ENCODE measurements at places on chromosomes 12 and 14.
A peak's percentile ranks its signal among the peaks of the same experiment; 100 is the strongest.

GRCh38 chr12:64526859-64527258 is 74.9 kb downstream of the TBK1 start:
- no peak for DNase-seq

DNA sequence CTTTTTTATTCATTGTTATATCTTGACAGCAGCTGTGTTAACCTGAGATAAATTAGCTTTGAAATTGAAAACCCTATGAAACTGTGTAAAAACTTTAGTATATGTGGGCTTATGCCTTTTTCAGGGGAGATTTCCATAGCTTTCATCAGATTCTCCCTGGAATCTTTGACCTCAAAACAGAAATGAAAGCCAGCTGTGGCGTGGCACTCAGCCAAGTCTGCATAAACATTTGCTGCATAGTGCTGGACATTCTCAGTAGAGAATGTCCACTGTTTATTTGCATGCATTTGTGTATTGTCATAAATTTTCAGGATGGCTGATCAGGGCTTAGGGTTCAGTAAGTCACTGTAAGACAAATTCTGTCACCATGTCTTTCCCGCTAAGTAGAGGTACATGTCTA is 115.3 kb upstream of the NAP1L1 start:
- no peak for DNase-seq

DNA sequence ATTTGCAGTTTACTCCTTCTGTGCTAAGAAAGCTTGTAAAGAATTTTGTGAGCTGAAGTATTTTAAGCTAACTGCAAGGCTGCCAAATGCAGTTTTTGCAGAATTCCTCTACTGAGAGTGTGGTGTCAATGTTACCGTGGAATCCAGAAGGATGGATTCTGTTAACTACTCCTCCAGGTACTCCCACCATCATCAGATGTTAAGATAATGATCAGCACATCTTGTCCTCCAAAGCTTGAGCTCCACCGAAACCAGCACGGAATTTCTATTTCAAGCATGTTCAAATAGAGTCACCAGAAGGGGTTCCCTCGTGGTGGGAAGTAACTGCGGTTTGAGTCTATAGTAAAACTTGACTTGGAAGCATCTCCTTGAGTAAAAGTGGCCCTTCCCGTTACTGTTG is 64.3 kb upstream of the CDKN3 start:
- no peak for DNase-seq

DNA sequence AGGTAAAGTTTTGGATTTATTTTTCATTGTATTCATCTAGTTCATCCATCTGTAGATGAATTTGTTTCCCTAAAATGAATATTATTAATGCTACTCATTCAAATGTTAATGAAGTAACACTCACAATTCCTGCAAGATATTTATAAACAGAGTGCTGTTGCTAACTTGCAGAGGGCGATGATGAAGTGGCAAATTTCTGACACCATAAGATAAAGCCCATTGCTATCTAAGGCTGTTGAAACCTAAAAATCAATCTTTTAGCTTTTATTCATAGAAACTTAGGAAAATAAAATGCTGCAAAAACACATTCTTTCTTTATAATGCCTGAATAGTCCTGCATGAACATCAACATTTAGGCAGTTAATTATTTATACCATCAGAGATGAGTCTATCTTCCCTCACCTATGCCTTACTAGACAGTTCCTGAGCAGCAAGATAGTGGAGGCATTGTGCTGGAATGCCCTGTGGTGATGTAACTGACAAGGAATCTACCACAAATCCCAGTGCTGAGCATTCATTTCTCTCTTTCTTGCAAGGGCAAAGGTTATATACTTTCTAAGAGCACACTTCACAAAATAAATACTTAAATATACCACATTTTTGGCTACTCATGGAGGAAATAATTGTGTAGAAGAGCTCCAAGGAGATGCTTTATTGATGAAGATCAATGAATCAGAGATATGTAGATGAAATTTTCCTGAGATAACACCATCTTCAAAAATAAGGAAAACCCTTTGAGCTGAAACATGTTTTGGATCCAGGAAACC is 57.6 kb downstream of the LMNTD1 start:
- no peak for DNase-seq

- no peak for DNase-seq
Measured at GRCh38 chr14:100140452-100141078, 18.9 kb downstream of the DEGS2 start.

DNA sequence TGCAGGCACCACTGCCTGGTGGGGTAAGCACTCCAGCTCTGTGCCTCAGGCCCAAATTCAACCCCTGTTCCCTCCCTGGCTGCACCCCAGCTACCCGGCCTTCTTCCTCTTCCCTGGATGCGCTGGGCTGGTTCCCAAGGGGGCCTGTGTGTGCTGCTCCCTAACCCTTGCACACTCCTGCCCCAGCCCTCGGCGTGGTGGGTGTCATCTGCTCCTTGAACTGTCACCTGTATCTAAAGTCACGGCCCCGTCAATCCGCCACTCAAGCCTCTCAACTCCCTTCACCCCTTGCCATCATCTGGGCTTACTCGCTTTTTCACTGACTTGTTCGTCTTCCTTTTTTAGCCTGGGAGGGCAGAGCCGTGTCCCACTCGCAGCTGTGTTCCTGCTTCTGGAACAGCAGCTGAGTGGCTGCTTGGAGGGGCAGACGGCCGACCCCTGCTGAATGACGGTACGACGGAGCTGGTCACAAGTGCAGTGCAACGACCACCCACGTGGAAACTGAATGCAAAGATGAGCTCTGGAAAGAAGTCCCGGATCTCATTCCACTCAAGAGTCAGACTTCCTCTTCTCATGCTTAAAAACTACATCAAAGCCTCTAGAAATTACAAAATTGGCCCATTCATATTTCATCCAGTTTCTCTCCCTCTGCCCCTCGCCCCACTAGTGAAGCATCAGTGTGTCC is 138.9 kb downstream of the PIWIL1 start:
- no peak for DNase-seq

DNA sequence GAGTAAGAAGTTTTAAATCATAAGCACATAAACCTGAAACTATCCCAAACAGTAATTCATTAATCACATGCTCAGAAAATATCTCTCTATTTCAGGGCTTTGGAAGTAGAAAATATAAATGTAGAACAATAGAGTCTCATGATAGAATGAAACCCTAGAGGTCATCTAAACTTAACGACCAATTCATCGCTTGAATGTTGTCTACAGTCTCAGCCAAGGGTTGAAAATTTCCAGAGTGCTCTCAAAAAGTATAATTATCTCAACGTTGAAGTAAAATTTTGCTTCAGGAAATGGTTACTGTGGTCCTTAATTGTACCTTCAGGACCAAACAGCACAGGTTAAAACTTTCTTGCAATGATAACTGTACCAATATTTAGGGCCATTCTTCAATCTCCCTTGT is 1053.6 kb upstream of the SEL1L start:
- no peak for DNase-seq

GRCh38 chr12:104083769-104084475 is 19.6 kb downstream of the HCFC2 start:
- no peak for DNase-seq

- DNase-seq = no peak
Measured at GRCh38 chr12:90020014-90020413, 311.4 kb upstream of the ATP2B1 start.

- no peak for DNase-seq
Measured at GRCh38 chr14:97319691-97320090, 522.5 kb downstream of the VRK1 start.

DNA sequence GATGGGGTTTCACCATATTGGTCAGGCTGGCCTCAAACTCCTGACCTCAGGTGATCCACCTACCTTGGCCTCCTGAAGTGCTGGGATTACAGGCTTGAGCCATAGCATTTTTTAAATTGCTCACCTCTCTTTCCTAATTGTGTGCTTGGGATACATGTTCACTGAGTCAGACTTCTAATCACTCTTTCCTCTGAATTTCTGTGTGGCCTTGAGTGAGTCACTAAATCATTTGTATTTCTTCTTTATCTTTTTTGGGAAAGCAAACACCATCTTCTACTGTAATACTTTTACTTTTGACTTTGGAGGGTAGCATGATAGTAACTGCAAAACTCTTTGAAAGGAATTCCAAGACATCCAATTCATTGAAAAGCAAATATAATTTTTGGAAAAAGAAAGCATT is 60.8 kb downstream of the FLRT2 start:
- no peak for DNase-seq

DNA sequence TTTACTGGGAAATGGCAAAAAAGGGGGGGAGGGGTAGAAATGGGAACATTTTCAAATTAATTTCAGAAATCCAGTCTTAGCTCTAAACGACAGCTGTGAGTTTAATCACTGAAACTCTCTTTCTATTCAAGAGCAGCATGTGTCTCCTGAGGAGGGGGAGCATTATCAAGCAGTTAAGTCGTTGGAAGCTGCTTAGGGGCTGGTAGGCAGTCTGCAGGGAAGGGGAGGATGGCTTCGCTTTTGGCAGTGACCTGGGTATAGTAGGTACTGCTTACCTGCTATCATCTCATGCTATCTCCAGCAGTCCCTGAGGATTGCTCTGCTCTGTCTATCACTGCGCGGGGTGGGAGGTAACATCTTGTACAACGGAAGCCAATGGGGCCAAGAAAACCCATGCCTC is 567.4 kb downstream of the NRXN3 start:
- peak; percentile 89 for DNase-seq

DNA sequence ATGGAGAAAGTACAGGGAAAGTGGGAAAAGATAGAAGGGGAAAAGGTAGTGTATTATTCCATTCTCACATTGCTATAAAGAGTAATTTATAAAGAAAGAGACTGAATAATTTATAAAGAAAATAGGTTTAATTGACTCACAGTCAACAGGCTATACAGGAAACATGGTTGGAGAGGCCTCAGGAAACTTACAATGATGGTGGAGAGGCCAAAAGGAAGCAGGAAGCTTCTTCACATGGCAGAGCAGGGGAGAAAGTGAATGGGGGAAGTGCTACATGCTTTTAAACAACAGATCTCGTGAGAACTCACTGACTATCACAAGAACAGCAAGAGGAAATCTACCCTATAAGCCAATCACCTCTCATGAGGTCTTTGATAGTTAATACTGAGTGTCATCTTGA is 725.0 kb upstream of the FLRT2 start:
- DNase-seq = no peak

DNA sequence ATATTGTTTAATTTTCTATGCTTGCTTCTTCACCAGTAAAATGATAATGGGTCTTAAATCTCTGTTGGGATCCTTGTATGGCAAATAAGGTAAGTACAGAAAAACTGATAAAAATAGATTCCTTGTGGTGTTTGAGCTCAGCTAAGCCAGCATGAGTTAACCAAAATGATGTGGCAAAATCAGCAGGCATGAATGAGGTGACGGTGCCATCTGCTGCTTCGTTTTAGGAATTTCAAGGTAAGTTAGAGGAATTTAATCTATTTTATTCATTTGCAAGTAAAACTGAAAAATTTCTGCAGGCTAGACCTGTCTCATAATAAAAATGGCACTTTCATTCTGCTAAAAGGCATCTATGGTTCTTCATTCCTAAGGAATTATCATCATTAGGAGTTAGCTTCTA is 10.0 kb upstream of the CLEC7A start:
- peak; percentile 43 for DNase-seq

GRCh38 chr12:101850199-101850598 is 19.4 kb upstream of the GNPTAB start:
- no peak for DNase-seq

- DNase-seq = no peak
Measured at GRCh38 chr12:114368685-114369452, 37.1 kb downstream of the TBX5 start.

GRCh38 chr12:93571925-93572711 is at the start of gene SOCS2:
SOCS2 (plus strand) TSS chr12:93572675; CDS start chr12:93572898, 223 bp downstream.
- DNase-seq = peak; percentile 56

GRCh38 chr14:32142341-32142740 is 59.5 kb upstream of the RNU6-7 start:
- DNase-seq = peak; percentile 12

- peak; percentile 69 for DNase-seq
Measured at GRCh38 chr14:101808020-101808641, 46.6 kb downstream of the PPP2R5C start.

DNA sequence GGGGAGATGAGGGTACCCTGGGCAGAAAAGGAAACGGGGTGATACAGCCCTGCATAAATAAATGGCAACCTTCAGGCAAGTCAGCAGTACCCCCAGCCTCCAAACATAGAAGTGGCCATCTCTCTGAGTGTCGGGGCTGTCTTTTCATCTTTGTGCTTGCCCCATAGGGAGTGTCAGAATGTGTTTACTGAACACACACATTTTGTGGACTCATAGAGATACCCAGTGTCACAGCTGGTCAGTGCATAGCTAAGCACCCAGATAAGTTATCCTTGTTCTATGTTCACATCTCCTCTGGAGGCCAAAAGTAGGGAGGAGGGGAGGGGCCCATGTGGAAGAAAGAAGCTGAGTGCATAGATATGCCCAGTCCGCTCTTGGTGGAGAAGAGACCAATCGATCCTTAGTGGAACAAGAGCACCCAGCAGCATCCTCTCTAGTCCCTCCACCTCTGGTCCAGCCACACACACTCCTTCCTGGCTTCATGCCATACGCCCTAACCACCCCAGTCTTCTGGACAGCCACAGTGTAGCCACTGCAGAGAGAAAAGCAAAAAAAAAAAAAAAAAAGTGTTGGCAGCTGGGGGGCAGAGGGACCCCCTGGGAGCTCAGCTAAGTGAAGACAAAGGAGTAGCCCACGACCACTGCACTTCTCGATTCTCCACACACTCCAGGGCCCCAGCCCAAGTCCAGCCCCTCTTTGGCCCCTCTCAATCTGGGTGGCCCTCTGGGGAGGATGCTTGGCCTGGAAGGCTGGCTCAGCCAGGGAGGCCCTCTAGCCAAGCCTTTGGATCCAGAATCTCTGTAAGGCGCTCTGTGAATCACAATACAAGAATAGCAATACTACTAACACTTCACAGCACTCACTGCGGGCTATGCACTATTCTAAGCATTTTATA is 2.6 kb downstream of the ITGA7 start:
- DNase-seq = no peak

GRCh38 chr12:87054226-87054625 is 798.0 kb upstream of the MGAT4C start:
- no peak for DNase-seq

- DNase-seq = peak; percentile 65
Measured at GRCh38 chr14:94115058-94115591, 4.6 kb downstream of the IFI27 start.

DNA sequence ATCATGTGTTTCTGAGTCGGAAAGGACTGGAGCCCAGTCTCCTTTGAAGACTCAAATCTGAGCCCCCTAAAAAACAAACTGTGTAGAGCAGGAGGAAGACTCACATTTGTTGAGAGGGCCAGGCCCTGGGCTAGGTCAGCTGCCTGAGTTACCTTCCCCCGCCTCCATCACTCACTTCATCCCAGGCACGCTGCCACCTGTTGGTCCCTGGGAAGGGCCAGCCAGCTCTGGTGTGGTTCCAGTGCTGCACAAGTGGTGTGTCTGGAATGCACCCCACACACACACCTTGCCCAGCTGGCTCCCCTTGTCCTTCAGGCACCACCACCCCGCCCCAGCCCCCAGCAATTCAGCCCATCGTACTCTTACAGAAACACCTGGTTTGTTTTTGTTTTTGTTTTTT is 9.0 kb downstream of the MVK start:
- DNase-seq = peak; percentile 62

DNA sequence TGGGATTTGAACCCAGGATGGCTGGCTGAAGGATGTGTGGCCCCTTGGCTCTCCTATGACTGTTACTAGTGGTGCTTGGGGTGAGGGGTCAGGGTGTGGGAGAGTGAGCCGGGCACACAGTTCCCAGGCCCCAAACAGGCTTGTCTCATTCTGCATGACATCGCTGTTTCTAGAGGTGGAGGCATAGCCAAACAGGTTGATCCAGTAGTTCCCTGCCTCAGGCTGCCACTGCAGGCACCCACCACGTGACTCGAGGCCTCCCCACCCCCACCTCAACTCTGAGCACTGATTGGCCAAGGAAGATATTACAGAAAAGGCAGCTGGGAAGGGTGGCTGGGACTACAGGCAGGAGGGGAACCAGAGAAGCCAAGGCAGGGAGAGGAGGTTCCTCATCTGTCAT is 102.6 kb downstream of the NCOR2 start:
- DNase-seq = no peak

Measured in WERI-Rb-1 (cell line).